ENCODE measurements at places on chromosomes 13 and 19.

DNA sequence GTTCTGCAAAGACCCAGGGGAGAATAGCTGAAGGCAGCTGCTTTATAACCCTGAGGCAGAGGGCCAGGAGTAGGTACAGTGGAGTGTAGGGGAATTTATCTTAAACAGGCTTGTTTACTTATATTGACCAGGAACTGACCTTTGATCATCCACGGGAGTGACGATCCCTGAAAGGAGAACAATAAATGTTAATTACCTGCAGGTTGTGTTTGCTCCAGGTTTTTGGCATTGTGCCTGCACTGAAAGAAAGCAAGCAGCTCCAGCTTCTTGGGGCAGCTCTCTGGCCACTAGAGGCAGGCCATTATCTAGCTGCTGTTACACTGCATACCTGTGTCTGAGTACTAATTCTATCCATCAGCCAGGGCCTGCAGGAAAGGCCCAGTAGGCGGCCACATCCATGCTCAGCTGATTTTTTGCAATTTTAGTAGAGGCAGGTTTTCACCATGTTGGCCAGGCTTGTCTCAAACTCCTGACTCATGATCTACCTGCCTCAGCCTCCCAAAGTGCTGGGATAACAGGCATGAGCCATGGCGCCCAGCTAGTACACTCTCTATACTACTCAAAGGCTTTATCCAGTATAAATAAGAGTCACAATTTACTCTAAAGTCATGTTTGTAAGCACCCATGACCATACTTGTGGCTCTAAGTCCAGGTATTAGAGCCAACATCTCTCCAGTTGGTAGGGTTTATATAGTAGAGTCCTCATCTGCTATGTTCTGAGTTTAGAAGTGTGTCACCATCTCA is 8.5 kb upstream of the ZNF91 start:
- DNase-seq = no peak

GRCh38 chr19:47778954-47779351 is 450 bp downstream of the SELENOW start:
- DNase-seq = no peak

GRCh38 chr19:7904074-7905020 is 670 bp downstream of the MAP2K7 start:
- DNase-seq = no peak

DNA sequence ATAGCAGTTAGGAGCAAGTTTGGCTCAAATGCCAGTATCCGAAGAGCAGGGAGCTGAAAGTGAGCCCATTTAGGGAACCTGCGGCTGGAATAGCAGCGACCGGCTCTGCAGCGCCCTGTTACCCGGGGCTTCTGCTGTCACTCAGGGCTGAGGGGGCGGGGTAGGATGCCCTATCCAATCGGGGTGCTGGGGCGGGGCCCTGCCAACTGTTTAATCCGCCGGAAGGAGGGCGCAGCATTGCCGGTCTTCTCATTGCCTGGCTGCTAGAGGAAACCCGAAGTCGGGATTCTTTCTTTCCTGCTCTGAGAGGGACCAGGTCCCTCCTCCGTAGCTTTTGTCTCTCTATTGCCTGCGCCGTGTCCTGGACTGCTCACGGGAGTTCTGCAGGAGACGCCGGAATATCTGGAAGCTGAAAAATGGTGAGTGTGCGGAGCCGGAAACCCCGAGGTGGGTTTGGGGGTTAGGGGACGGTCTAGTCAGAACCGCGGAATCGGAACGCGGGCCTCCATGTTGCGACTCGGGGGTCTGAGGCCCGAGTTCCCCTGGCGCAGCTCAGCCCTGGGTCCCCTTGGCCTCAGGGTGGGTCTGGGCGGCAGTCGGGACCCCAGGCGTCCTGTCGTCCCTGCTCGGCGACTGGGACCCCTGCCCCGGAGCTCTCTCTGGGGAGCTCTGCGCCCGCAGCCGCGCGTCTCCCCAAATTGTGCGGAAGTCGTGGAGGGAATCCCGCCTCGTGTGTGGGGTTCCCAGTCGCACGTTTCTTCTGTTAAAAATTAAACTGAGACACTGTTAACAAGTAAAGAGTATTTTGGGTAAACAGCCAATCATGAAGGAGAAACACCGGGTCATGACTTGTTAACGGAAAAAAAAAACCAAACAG is 22.8 kb downstream of the ZNF763 start:
- DNase-seq = no peak

GRCh38 chr19:5369962-5370367 is 29.4 kb upstream of the PTPRS start:
- DNase-seq = no peak

- no peak for DNase-seq
Measured at GRCh38 chr19:33809960-33810359, 13.3 kb downstream of the KCTD15 start.

- no peak for DNase-seq
Measured at GRCh38 chr19:14470031-14470876, 4.9 kb downstream of the PTGER1 start.

DNA sequence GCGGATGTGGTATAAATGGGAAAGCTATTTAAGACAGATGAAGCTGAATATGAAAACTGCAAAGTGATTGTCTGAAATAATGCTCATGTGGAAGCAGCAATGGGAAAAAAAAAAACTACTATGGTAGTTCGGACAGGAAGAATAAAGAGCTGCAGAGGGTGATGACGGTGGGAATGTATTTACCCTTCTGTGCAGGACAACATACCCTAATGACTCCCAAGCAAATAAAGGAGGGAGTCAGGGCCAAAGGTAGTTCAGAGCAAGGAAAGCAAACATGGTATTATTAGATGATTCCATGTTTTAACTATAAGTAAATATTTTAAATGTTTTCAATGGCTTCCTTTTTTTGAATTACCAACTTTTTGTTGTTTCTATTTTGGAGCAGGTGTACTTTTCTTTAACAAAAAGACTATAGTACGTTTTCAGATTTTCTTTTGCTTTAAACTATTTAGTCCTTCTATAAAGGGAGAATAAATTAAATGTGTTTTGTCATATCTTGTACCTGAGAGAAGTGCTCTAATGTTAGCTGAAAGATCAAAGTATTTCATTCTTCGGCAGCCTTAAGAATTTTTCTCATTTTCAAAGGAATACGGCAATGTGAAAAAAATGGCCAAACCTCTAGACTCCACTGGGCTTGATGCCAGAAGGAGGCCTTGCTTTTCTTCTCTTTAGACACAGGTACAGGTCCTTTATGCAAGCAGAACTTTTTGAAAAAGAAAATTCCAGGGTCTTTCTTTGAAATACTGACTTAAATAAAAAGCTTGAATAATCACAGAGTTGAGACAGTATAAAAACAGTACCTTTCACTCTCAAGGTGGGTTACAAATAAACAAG is 67.8 kb upstream of the ZDHHC20 start:
- no peak for DNase-seq

DNA sequence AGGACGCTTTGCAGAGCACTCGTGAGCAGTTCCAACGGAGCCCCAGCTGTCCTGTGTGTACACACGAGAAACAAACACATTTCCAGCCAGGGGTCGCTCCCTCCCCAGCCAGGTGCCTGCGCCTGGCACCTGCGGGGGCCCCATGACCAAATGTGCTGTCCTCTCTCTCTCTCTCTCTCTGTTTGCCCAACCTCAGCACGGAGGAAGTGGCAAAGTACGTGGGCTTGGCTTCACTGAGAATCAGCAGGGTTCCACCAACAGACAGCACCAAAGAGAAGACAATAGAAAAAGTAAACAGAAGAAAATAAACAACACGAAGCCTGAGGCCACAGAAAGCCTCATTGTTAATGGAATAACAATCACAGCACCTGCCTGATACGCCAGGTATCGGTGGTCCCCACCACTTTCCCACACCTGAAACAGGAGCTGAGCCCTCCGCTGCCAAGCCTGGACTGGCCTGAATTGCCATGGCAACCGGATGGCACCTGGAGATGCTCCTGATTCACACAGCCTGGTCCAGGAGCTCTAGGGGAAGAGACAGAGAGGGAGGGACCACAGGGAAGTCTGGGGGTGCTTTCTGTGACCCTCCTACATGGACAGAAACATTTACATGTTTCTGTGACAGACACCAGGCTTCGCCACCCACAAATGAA is 103.9 kb upstream of the CACNA1A start:
- no peak for DNase-seq

GRCh38 chr13:26758496-26759157 is 2.0 kb downstream of the GPR12 start:
- DNase-seq = no peak

DNA sequence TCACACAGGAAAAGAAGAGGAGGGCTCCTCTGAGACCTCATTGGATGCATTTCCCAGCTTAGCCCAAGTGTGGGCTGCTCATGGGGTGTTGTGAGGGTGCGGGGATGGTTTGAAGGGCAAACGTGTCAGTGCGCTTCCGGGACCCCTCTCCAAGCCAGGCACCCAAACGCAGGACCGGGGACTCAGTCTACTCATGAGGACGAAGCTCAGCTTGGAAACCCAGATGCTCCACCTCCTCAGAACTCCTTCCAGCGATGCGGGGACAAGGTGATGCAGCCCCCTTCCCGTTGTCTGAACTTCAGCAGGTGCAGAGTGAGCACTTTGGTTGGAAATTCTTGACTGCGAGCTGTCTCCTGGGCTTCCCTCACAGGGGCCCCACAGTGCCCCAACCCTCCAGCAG is 33.1 kb upstream of the MTIF3 start:
- DNase-seq = no peak

All from NCI-H1694 treated with DMSO at 0.1 percent for 48 hours (cell line).